ENCODE measurements at places on chromosomes 3 and 15. TPM values are rescaled to one million over a fixed set of nuclear protein-coding genes. Genes with fewer than 3 reads are reported as not detected.

MCF2L2 gene
- 3.5 TPM for total RNA-seq

GRCh38 chr3:48012659-48013058 lies 3.6 kb downstream of the MAP4 start:
- H3K4me1 ChIP-seq = peaks cover 41% of the 10 kb centered on the region
- H3K27me3 ChIP-seq = no peaks in the 10 kb centered on the region
- no peak overlapping the region for H3K4me3 ChIP-seq
- no peak overlapping the region for H3K27ac ChIP-seq

CCDC13 gene
- total RNA-seq = 0.29 TPM

TNFAIP8L3 gene
- 0.14 TPM for total RNA-seq

CDCP1 gene
- 0.36 TPM for total RNA-seq

DNA sequence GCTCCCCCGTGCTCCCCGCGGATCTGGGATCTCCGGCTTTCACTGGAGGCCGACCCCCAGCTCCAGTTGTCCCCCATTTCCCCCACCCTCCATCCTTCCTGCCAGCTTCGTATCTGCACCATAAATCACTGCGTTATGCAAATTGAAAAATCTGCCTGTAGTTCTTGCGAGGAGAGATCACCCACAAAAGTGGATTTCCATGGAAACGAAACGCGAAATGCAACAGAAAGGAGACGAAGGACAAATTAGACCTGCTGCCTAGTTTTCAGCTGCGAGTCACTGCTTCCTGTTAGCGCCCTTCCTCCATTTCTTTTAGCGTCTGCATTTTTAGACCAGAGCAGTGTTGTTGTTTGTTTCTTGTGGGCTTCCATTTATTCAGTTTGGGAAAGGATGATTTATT lies 127.1 kb upstream of the ATP10A start:
- H3K4me1 ChIP-seq = no peaks in the 10 kb centered on the region
- DNase-seq = no peak
- H3K27me3 ChIP-seq = no peaks in the 10 kb centered on the region

GRCh38 chr15:30062881-30063280 lies 19.9 kb upstream of the GOLGA8J start:
- DNase-seq = no peak
- H3K4me3 ChIP-seq = no peak overlapping the region
- no peak overlapping the region for H3K27ac ChIP-seq
- H3K4me1 ChIP-seq = no peaks in the 10 kb centered on the region
- no peaks in the 10 kb centered on the region for H3K36me3 ChIP-seq

GRCh38 chr3:141231952-141232823 lies 563 bp downstream of the PXYLP1 start:
- no peaks in the 10 kb centered on the region for H3K27me3 ChIP-seq
- H3K36me3 ChIP-seq = peaks cover 19% of the 10 kb centered on the region
- H3K4me3 ChIP-seq = peak overlapping the region; percentile 99
- DNase-seq = peak; percentile 26

DNA sequence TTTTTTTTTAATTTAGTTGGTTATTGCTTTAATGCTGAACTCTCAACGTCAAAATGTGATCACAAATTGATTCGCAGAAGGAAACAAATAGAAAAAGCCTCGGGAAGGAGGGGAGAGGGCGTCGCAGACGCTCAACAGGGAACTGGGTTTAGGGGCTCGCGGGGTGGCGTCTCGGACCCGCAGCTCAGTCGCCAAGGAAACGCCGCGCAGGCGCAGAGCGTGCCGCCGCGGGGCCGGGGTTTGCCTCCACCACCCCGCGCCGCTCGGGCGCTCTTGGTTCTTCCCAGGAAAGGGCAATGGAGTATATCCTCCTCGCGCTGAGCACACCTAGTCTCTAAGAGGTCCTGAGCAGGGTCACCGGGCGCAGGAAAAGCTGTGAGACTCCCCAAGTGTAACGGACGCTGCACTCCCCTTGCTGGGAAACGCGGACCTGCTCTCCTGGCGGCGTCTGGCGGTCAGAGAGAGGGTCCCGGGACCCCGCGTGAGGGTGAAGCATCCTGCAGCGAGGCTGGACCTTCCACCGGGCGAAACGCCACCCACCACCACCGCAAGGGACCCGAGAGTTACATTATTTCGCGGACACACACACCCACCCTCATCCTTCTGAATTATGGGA lies 753 bp downstream of the PLCH1 start:
- H3K27me3 ChIP-seq = peaks cover 42% of the 10 kb centered on the region
- H3K4me1 ChIP-seq = peaks cover 10% of the 10 kb centered on the region
- H3K36me3 ChIP-seq = no peaks in the 10 kb centered on the region
- H3K27ac ChIP-seq = no peak overlapping the region
- H3K4me3 ChIP-seq = peak overlapping the region; percentile 75

DNA sequence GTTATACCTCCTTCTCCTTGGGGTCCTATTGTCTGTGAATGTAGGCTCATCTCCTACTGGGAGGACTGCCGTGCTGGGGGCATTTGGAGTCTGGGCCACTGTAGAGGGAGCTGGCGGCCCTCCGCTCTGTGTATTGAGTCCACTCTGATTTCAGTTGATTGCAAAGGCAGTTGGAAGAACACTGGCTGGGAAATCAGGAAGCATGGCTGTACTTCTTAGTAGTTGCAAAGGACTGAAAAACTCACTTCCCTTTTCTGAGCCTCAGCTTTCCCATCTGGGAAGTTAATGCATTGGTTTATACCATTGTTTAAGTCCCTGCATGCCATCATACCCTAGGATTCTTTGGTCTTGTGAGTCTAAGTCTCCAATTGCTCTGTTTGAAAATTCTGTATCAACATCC lies 46.7 kb downstream of the TMED3 start:
- no peak overlapping the region for H3K4me3 ChIP-seq
- no peaks in the 10 kb centered on the region for H3K27me3 ChIP-seq
- no peak for DNase-seq
- H3K36me3 ChIP-seq = peaks cover 3% of the 10 kb centered on the region
- H3K4me1 ChIP-seq = no peaks in the 10 kb centered on the region
- H3K27ac ChIP-seq = no peak overlapping the region

FOXB1 gene
- total RNA-seq = 0.36 TPM

GATM gene
- 6.5 TPM for total RNA-seq

TGM5 gene
- total RNA-seq = 0.22 TPM

DNA sequence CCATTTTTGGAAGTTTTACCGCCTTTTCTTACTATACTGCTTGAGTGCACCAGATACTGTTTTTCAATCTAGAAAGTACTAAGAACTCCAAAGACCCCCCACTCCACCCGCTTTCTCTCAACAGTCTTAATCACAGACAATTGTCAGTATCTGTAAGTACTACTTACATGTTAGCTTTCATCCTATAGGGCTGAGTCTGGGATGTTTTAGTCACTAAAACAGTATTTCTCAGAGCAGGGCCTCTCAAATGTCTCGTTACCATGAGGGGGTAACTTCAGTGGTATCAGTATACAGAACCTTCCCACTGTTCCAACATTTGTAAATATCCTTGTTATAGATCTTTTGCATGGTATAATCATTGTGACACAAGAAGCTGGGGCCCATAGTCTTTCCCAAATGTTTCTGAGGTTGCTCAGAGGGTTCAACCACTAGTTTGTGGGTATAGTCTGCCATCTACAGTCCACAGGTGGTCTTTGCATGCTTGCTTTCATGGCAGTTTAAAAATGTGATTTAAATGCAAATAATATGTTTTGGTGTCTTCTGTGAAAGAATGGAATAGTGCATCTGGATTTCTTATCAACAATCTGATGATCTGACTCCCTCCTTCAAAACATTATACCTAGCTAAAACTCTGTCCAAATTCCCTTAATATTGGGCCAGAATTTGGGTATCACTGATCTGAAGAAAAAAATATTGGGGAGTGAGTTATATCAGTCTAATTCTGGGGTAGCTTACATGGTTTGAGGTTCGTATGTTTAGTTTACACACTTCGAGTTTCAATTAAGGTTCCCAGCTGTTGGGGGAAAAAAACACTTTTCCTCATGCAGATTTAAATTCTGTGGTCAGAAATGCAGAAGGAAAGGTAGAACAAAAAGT lies 18.0 kb upstream of the DNAJC13 start:
- H3K27me3 ChIP-seq = no peaks in the 10 kb centered on the region
- no peak overlapping the region for H3K4me3 ChIP-seq
- H3K27ac ChIP-seq = no peak overlapping the region
- H3K36me3 ChIP-seq = no peaks in the 10 kb centered on the region
- DNase-seq = peak; percentile 45

DNA sequence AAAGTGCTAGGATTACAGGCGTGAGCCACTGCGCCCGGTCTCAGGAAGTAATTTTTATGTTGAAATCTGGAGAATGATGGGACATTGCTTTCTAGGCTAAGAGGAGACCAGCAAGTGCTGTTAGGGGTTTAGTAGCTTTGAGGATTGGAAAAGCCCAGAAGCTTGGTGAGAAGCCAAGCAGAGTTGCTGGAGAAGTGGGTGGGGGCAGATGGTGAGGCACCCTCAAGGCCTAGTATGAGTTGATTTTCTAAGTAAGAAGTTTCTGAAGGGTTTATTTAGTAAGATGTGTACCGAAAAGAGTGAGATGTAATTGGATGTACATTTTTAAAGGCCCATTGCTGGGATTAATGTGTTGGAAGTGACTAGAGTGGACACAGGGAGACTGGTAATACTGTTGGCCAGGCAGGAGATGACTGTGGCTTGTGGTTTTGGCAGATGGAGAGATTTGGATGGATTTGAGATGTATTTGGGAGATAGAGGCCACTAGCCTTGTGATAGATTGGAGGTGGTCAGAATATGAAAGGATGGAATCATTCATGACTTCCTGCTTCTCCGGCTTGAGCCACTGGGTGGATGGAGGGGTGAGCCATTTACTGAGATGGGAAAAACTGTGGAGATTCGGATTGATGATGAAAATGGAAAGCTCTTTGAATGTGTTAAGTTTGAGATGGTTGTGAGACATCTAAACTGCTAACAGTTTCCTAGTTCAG lies 2.3 kb downstream of the LRRC28 start:
- DNase-seq = peak; percentile 31
- no peak overlapping the region for H3K4me3 ChIP-seq
- peaks cover 15% of the 10 kb centered on the region for H3K36me3 ChIP-seq
- H3K27ac ChIP-seq = peak overlapping the region; percentile 37
- H3K27me3 ChIP-seq = no peaks in the 10 kb centered on the region

SPINT1 gene
- 6.5 TPM for total RNA-seq

DNA sequence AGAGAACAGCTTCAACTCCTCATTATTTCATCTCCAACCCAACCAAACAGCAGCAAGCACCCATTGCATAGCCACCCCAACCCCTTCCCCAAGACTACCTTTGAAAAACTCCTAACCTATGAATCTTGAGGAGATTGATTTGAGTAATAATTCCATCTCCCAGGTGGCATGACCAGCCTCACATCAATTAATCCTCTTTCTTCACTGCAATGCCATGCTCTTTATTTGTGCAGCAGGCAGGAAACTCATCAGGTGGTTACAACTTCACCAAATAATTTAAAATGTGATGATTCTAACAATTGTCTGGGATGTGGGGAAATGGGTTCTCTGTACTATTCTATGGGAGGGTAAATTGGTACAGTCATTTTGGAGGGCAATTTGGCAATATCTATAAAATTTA lies 68.1 kb upstream of the POMGNT2 start:
- no peak for DNase-seq
- peaks cover 6% of the 10 kb centered on the region for H3K36me3 ChIP-seq
- no peak overlapping the region for H3K4me3 ChIP-seq
- peaks cover 6% of the 10 kb centered on the region for H3K4me1 ChIP-seq

GRCh38 chr3:80000022-80000421 lies 232.2 kb upstream of the ROBO1 start:
- no peak overlapping the region for H3K4me3 ChIP-seq
- DNase-seq = no peak
- H3K4me1 ChIP-seq = no peaks in the 10 kb centered on the region
- H3K27ac ChIP-seq = no peak overlapping the region

DNAJB8 gene
- total RNA-seq = not detected

- no peak overlapping the region for H3K27ac ChIP-seq
- DNase-seq = no peak
- H3K36me3 ChIP-seq = no peaks in the 10 kb centered on the region
- no peaks in the 10 kb centered on the region for H3K4me1 ChIP-seq
- no peak overlapping the region for H3K4me3 ChIP-seq
Observed at GRCh38 chr3:29716213-29716612, 435.3 kb downstream of the RBMS3 start.
